ENCODE measurements at places on chromosomes 1 and 21.

- DNase-seq: peak; percentile 61
Observed at GRCh38 chr1:202852163-202852904, 36.6 kb downstream of the RABIF start.

DNA sequence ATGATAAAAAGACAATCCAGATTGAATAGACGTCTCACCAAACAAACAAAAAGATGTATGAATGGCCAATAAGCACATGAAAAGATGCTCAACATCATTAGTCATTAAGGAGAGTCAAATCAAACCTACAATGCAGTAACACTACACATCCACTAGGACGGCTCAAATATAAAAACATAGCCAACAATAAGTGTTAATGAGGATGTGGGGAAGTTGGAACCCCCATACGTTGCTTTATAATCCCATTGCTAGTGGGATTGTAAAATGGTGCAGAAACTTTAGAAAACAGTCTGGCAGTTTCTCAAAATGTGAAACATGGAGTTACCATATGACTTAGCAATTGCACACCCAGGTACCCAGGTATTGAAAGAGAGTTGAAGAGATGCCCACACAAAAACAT, 14.7 kb upstream of the IL24 start:
- no peak for DNase-seq

DNA sequence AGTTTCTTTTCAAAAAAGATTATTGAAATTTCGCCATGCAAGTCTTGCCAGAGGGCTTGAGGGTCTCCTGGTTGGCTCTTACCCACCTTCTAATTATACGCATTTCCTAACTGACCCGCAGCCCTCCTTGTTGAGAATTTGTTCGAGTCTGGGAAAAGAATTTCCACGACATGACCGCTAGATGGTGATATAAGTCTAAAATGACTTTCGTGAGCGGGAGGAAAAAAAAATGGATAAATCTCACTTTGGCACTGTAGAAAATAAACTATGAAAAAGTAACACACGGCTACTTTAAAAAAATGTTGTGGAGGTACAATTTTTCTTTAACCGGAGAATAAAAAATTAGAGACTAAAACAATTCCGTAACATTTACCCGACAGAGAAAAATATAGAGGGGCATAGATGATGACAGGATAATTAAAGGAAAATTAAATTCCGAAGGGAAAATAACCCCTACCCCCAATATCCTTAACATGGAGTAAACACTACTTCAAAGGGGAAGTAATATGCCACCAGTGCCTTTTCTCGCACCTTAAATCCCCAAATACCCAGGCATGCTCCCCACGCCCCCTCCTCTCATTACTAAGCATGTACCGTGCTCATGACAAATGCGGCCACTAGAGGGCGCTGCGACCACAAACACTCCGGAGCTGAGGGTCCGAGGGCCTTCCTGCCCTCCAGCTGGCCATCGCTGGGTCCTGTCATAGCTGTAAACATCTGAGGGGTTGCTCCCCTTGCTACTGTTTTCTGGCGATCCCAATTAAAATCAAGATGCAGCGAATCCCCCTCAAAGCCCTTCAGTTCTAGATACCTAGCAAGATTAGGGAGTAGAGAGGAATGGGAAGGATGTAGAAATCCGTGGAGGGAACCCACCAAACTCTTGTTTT, 266.9 kb downstream of the ASTN1 start:
- peak; percentile 59 for DNase-seq

DNA sequence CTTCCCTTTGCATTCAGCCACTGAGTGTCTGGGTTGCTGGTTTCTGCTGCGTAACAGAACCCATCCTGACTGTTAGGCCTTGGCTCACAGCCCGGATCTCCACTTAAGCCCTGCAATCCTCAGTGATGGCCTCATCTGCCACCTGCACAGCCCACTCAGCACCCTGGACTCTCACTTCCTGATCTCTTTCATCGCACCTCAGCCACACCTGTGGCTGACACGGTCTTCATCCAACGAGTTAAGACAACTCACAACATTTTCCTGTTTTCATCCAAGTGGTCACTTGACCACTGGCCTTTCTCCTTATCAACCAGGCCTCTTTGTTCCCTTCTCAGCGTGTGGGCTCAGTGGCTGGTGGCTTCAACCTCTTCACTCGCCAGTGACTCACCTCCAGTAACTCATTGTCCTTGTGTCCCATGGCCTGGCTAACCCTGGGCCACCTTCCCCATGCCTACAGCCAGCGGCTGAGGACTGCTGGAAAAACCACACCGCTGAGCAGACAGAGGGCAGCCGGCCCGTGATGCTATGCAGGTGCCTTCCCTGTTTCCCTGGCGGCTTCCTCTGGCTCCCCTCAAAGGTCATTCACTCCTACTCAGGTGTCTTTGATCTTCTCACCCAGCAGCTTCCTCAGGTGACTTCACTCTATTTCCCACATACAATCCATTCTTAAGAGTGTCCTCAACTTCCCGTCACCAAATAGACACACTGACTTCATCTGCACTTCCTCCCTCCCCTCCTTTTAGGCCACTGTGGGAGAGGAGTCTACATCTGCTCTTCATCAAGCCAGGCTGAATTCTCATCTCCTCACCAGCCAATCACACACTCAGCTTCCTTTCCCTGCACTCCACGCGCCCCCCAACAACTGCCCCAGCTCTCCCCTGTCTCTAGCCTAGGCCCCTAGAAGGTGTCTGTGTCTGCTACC, 19.9 kb upstream of the EDN2 start:
- DNase-seq: peak; percentile 79

- peak; percentile 23 for DNase-seq
Observed at GRCh38 chr1:167401260-167401873, 117.0 kb downstream of the CD247 start.

DNA sequence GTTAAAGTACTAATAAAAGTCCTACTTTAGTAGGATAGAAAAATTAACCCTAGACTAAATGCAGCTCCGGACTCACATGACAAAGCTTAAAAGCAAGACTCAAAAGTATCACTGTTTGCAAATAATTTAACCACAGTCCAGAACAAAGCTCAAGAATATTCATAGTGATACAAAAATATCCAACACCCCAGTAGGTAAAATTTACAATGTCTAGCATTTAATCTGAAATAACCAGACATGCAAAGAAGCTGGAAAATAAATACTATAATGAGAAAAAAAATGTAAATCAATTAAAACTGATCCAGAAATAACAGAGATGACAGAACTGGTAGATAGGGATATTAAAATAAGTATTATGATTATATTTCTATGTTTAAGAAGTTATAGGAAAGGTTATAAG, 67.0 kb downstream of the KIAA0319L start:
- no peak for DNase-seq

DNA sequence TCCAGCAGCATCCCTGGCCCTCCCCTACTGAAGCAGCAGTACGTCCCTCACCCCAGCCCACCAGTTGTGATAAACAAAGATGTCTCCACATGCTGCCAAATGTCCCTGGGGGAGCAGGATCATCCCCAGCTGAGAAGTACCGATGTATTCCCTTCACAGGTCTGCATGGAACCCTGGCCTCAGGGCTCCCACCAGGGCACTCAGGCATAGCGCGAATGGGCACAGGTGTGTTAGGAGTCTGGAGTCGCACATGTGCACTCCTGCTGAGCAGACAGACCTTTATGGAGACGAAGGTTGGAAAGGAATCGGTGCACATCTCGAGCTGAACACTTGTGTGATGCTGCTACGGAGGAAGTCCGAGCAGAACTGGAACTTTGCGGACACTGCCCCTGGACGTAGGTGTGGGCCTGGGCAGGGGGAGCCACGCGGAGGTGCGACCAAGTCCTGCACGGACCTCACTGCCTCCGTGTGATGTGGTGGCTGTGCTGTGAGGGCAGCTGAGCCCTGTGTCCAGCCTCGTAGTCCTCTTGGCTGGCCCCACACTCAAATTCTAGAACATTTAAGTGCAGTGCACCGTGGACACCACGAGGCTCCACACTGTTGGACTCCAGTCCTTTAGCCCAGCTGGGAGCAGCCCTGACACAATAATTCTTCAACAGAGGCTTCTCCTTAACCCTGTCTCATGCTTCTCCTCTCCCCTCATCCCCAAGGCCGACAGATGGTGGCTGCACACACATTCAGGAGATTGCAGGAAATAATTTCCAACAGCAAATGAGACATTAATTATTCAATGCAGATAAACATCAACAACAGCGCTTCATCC, 43.4 kb downstream of the RSPH1 start:
- DNase-seq: no peak

Data from fibroblast of skin of right biceps (primary cell).